IMR-90 (cell line): ENCODE measurements at places on chromosomes 5 and 9.

DNA sequence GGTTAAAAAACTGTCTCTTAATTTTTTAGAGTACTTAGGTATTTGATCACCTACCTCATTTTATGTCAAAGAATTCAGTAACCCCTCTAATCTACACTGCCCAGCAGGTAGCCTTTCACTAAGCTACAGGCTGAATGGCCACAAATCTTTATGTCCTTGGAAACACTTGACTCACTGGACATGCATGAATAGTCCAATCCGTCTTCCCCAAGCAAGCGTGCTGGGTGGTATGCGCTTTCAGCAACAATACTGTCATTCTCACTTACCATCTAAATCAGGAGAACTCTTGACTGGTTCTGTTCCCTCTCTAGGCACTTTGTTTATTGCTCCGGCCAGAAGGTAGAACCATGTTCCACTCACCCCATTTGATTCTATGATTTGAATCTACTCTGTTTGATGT, 73.1 kb downstream of the TRPM3 start:
- DNase-seq = no peak

DNA sequence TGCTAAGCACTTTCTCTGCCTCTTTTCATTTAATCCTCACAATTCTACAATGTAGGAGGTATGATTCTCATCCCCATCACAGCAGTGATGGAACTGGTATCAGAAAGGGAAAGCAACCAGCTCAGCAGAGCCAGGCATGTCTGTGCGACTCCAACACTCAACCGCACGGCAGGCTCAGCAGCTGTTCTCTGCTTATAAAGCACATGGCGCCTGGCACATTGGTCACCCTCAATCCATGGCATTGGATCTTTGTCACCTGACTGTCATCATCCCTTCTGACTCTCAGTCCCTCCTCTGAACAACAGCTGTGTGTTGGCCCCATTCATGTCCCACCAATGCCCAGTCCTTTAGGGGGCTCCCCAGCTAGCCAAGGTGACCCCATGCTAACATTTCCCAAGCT, 45.1 kb upstream of the HAND1 start:
- DNase-seq = no peak

DNA sequence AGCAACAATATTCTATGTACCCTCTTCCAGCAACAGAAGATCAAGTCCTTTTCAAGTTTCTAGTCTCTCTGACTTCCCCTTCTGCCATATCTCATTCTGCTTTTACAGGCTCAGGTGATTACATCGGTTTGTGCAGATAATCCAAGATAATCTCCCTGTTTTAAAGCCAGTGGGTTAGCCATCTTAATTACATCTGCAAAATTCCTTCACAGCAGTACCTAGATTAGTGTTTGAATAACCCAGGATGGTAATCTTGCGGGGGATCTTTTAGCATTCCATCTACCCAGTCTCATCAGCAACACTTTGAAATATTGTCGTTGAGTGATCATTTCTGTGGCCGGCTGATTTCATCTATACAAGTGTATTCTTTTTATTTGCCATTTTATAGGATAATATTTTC, 130.2 kb downstream of the GHR start:
- no peak for DNase-seq

GRCh38 chr5:175517824-175518450, 39.6 kb downstream of the SFXN1 start:
- DNase-seq = peak; percentile 95

- no peak for DNase-seq
Observed at GRCh38 chr5:24918676-24919075, 273.9 kb upstream of the CDH10 start.

GRCh38 chr5:125293223-125293622, 546.8 kb upstream of the ZNF608 start:
- no peak for DNase-seq

DNA sequence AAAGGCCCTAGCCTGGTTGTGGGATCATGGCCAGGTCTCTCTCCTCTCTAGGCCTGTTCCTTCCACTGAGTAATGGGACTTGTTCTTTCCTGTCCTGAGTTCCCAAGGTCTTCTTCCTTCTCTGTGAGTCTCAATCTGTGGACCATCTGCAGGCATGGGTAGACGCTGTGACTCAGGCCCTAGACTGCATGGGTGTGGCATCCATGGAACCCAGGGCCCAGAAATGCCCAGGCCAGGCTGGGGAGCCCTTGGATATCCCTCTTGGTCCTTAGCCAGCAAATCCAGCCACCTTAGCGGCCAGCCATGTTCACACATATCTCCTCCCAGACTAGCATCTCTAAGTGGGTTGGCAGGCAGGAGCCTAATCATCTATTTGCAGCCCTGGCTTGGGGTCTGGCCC, 2.3 kb upstream of the ACSL6 start:
- DNase-seq = no peak

GRCh38 chr5:177445052-177445916, 1.3 kb upstream of the PRR7 start:
- no peak for DNase-seq

DNA sequence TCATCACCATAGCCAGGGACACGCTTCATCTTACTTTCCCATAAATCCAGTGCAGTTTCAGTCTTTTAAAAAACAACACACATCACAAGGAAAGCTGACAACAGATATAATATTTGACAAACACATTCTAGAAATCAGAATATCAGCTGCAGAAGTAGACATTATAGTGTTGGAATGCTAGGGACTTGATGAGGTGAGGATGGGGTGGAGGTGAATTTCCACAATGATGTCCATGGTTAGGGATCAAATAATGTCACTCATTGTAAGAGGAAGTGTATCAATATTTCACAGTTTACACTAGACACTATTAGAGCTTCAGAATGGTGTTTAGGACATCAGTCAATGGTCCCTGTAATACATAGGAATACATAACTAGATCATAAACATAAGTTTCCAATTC, 7.0 kb downstream of the FST start:
- DNase-seq = no peak

- no peak for DNase-seq
Observed at GRCh38 chr9:100219347-100219746, 120.3 kb downstream of the INVS start.
